NCI-H774 (cell line): ENCODE measurements at places on chromosomes 7 and 10.

DNA sequence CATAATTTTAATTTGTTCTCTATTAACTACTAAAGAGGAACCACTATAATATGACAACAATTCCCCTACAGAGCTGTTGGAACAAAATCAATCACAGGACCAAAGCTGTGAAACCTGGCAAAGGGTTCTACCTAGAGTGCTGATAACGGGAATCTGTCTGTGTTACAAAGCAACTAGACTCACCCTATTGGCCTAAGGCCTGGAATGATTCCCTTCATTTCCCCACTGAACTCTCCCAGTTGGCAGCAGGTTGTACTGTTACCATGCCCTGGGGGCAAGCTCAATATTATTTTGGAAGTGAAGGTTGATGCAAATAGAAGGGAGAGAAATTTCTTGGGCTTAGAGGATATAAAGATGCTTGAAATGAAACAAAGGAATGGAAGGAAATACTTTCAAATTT is 81.8 kb downstream of the SEMA3A start:
- DNase-seq, result no peak

GRCh38 chr7:154859747-154860620 is 142.9 kb downstream of the PAXIP1 start:
- no peak for DNase-seq

DNA sequence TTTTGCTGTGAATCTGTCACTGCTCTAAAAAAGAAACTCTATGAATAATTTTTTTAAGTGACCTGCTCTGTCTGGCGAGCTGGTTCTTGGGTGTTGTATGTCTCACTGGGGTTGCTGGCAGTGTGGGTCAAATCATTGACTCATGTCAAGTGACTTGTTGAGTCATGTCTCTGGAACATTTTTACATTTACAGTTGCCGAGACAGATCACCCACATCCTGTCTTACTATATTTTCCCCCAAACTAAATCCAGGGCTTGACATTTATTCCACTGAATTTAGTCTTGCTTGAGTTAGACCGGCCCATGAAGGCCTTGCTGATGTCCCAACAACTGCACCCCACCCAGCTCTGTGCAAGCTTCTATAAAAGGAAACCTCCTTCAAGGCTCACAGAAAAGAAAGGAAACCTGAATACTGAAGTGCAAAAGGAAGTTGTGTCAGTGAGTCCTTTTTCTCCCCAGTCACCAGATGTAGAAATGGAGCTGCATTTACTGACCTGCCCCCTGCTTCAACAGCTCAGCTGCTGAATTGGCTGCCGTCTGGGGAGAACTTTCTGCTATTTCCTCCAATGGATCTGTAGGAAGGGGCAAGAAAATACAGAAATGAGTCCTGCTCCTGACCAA is 290.3 kb downstream of the TNS3 start:
- DNase-seq, result no peak

GRCh38 chr10:70803775-70804420 is 11.8 kb upstream of the SGPL1 start:
- DNase-seq, result peak; percentile 93

GRCh38 chr7:55211726-55212125 is 153.4 kb upstream of the LANCL2 start:
- DNase-seq, result no peak

- no peak for DNase-seq
These were observed 4.0 kb downstream of the SKAP2 start for GRCh38 chr7:26860361-26860760.

GRCh38 chr7:116595063-116595462 is 70.2 kb downstream of the CAV1 start:
- DNase-seq, result no peak

DNA sequence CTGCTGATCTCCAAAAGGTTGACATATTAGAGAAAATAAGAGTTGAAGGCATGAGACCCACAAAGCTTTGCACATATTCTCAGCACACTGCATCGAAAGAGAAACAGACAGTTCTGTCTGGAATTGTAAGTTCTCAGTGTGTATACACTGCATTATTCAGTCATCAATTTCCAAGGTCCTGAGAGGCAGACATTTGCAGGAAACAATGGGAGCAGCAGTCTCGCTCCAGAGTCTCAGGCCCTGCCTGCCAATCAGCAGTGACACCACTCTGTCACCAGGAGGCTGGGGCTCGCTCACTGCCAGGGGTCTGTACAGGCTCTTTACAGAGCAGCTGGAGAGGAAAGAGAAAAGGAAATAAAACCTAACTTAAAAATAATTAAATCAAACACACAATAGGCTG is 36.3 kb downstream of the JAZF1 start:
- DNase-seq, result peak; percentile 49

- DNase-seq, result no peak
These were observed 30.6 kb downstream of the POR start for GRCh38 chr7:75945297-75946168.

- no peak for DNase-seq
These were observed 94.3 kb downstream of the DLG5 start for GRCh38 chr10:77832238-77832637.

DNA sequence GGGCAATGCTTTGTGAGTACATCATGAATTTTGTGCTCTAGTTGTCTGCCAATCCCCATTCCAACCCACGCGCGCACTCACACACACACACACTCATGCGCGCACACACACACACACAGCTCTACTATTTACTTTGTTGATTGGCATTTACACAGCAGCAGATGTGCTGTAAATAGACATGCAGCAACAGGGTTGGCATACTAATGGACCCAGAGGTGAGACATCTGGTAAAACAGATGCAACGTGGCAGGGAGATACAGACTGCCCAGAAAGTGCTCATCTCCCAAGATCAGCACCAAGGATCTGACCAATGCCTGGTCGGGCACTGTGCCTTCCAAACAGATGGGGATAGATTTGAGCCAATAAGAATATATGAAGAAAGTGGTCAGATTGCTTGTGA is 873.0 kb downstream of the SORCS3 start:
- no peak for DNase-seq
